B cell (primary cell): ENCODE measurements at places on chromosomes 7 and 10.
A peak's percentile ranks its signal among the peaks of the same experiment; 100 is the strongest.

DNA sequence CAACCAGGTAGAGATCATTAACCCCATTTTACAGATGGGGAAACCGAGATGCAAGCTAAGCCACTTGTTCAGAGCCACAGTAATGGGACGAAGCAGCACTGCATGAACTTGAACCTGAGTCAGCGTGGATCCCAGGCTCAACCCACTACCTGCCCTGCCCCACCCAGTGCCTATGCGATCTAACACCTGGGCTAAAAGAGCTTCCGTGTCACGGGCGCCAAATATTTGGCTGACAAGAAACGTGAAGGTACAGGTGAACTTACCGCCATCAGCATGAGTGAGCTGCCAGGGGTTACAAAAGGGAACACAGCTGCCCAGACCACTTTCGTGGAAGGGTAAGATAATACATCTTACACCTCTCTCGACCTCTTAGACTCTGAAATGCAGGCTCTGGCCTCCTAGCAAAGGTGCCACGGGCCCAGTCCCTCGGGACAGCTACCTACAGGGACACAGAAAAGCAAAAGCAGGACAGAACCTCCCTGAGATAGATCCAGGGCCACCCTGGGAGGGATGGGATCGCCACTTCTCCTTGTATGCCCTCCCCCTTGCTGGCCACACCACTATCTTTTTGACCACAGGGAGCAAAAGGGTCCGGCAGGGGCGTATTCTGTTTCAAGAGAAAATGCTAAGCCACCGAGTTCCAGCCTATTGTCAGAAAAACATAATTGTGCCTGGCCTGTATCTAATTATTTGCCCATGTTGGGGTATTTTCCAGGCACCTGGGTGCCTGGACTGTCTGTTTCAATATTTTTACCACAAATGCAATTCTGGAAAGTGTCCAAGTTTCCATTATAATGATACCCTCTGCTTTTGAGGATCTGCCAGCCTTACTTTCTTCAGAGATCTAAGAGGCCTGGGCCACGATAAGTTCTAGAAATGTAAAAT, 6.4 kb downstream of the CHST15 start:
- no peak for DNase-seq

DNA sequence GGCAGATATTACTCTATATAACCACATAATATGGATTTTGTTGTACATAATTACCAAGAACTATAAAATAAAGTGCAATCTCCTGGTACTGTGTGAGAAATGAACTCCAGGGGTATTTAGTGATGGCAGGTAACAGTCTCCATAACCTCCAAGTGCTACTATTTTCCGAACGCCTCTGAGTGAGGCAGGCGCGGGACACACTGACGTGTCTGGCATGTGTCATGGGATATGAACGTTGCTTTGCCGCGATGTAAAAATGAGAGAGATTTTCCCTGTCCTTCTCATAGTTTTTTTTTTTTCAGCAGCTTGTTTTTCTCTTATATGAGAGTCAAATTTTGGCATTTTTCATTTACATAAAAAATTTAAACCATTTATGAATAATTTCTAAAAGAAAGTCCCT, 3.6 kb downstream of the ADARB2 start:
- DNase-seq: no peak

GRCh38 chr10:117666166-117666565, 123.6 kb downstream of the EMX2 start:
- DNase-seq: no peak

DNA sequence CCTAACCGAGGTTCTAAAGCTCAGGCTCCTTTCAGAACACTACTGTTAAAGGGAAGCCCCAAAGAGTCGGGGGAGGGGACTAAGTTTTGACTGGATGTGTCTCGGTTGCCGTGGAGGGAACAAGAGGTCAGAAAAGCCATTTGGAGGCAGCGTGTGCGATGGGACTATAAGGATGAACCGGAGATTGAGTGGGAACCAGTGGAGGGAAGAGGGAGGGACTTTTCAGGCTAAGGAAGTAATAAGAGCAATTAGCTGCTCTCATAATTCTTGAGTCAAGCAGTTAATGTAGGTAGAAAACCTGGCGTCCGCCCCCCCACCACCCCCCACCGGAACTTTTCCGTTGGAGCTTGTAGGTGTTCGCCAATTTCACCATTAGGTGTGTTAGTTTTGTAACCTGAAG, 491 bp upstream of the AKAP9 start:
- DNase-seq: no peak

- DNase-seq: no peak
Measured at GRCh38 chr10:81108516-81109199, 571.0 kb downstream of the SH2D4B start.

GRCh38 chr10:122147663-122148062, 123.4 kb upstream of the BTBD16 start:
- no peak for DNase-seq

DNA sequence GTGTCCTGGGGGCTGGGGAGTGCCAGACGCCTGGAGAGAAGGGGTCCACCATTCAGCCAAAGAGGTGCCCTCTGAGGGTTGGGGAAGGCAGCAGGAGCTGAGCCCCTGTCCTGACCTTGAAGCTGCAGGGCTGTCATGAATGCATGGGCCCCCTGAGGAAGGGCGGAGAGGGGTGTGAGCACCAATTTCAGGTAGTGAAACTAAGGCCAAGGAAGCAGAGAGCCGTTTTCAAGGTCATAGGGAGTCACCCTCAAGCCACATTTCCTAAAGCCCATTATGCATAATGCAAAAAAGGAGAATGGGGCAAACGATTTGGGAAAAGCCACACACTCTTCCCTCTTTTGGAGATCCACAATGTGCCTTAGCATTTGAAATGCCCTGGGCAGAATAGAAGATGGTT, 37.2 kb downstream of the FIGNL1 start:
- peak; percentile 67 for DNase-seq

- no peak for DNase-seq
Measured at GRCh38 chr10:129793996-129794395, 170.1 kb downstream of the EBF3 start.

- no peak for DNase-seq
Measured at GRCh38 chr7:47778153-47778661, 170.1 kb downstream of the PKD1L1 start.

GRCh38 chr10:13904064-13904463, 317.3 kb downstream of the PRPF18 start:
- DNase-seq: no peak

GRCh38 chr10:25556457-25556856, 377.6 kb upstream of the MYO3A start:
- no peak for DNase-seq

- peak; percentile 78 for DNase-seq
Measured at GRCh38 chr7:74449809-74450397, 3.8 kb upstream of the GTF2IRD1 start.

- no peak for DNase-seq
Measured at GRCh38 chr10:105259201-105259600, 618.1 kb downstream of the SORCS3 start.

- DNase-seq: peak; percentile 60
Measured at GRCh38 chr7:102424787-102425218, 8.6 kb upstream of the ORAI2 start.

- no peak for DNase-seq
Measured at GRCh38 chr10:130807721-130808120, 503.8 kb downstream of the TCERG1L start.

- DNase-seq: no peak
Measured at GRCh38 chr10:63457594-63457993, 8.2 kb downstream of the JMJD1C start.

- no peak for DNase-seq
Measured at GRCh38 chr10:95485056-95485844, 75.9 kb downstream of the SORBS1 start.

DNA sequence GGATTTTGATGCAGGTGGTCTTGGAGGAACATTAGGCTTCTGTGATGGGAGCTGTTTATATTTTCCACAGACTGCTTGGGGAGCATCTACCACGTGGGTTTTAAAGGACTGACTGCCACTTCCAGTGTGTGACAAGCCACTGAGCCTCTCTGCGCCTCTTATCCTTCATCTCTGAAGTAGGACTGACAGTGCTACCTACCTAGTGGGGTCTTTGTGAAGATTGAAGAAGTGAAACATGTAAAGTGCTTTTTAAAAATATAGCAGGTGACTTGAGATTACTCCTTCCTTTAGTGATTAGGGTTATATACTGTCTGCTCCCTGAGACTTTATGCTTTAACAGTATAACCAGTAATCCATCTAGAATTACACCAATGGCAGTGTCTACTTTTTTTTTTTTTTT, 29.9 kb downstream of the NKX2-3 start:
- DNase-seq: peak; percentile 46

- no peak for DNase-seq
Measured at GRCh38 chr10:68586606-68587305, 26.6 kb downstream of the TET1 start.

DNA sequence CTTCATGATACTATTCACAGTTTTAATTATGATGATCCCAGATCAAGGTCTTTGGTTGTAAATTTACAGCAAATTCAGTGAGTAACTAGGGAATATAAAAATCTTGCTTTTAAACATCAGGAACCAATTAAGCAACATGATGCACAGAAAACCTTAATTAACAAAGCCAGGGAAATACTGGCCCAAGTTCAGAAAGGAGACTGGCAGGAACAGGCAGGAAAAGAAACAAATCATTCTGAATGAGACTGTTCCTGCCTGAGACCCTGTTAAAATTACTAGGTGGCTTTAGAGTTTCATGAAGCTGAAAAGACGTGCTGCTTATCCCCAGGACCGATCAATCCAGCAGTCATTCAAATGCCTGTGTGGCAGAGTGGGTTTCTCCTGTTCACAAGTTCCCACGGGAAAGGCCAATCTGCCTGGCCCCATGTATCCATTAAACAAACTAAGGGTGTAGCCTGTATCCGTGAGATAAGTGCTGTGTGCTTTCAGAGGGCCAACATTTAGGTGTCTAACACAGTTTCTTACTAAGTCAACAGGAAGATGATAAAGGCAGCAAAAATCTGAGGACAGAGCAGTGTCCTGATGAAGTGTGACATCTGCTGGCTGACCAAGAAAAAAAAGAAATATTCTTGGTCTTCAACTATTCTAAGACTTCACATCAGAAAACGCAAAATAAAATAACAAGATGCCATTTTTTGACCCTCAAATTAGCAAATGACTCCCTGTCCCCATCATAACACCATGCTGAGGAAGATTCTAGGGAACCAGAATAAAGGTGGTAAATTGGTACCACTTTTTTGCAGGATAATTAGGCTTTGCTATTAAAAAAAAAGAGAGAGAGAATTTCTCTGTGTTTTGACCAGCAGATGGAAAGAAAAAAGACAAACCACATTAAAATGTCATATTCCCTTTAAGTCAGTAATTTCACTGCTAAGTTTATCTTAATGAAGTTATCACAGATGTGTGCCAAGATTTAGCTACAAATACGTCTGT, 34.2 kb downstream of the PUS7 start:
- DNase-seq: peak; percentile 59

- peak; percentile 26 for DNase-seq
Measured at GRCh38 chr7:87328281-87328680, 17.2 kb upstream of the CROT start.

GRCh38 chr10:30166929-30167328, 107.5 kb upstream of the JCAD start:
- no peak for DNase-seq

GRCh38 chr10:122145113-122145512, 126.0 kb upstream of the BTBD16 start:
- no peak for DNase-seq

DNA sequence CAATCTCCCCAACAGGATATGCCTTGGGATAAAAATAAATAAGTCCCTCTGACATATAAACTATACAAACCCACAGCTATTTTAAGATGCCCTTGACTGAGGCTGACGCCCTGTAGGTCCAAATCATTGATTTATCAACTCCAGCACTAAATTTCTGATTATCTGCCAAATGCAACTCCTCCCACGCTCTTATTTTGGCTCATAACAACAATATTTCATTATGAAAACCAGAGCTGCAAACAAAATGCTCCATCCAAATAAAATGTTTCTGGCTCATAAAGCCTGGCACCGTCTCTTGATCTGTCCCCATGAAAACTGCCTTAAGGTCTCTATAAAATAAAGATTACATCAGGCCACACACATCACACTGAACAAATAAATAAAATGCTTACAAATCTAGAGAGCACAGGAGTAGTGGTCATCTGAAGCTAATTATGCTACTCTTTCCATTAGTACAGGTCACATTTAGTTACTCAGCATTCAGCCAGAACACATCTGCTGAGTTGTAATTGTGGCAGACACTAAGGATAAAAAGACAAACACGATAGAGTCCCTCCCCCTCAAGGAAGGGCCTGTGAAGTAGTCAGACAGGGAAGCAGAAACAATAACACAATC, 28.8 kb downstream of the CACUL1 start:
- DNase-seq: no peak

DNA sequence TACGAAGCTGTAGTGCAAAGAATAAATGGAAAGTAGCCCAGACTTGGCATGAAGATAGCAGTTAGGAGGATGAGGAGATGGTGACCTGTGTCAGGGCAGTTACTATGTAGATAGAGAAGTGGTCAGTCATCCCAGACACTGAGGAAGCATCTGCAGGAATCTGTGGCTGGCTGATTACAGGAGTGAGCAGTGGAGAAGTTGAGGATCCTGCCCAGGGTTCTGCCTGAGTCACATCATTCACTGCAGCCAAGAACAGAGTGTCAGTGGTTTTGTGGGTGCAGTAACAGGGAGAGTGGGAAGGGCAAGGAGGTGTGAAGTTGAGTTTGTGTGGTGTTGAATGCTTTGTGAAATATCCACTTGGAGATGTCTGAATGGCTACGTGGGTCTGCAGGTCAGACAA, 676.4 kb upstream of the NRP1 start:
- DNase-seq: no peak

- DNase-seq: no peak
Measured at GRCh38 chr10:61364619-61365018, 88.6 kb downstream of the TMEM26 start.

GRCh38 chr7:5423976-5424748, 528 bp upstream of the TNRC18 start:
- DNase-seq: peak; percentile 82

DNA sequence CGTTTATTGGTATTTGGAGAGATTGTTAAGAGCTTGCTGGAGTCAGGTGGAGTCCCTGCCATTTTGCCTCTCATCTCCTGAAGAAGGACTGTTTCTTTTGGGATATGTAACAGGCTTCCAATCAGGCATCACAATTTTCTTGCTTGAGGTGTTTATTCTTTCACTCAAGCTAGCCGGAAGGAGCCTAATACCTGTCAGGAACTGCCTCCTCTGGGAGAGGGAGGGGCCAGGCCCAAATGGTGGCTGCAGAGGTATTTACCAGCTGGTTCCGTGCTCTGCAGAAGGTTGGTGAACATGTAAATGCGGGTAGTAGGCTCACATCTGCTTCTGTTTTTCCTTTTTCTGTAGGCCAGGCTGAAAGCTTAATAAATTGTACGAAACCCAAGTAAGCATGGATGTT, 114.0 kb downstream of the TCF7L2 start:
- no peak for DNase-seq

DNA sequence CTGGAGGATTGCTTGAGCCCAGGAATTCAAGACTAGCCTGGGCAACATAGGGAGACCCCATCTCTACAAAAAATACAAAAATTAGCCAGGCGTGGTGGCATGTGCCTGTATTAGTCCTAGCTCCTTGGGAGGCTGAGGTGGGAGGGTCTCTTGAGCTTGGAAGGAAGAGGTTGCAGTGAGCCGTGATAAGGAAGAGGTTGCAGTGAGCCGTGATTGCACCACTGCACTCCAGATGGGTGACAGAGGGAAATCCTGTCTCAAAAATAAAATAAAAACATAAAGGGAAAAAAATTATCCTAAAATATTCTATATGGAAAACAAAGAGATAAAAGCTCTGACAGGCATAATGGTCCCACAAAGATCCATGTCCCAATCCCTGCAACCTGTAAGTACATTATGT, 87.9 kb upstream of the KAT6B start:
- DNase-seq: no peak
